ENCODE measurements at places on chromosomes 11 and 22.
A peak's percentile ranks its signal among the peaks of the same experiment; 100 is the strongest.

DNA sequence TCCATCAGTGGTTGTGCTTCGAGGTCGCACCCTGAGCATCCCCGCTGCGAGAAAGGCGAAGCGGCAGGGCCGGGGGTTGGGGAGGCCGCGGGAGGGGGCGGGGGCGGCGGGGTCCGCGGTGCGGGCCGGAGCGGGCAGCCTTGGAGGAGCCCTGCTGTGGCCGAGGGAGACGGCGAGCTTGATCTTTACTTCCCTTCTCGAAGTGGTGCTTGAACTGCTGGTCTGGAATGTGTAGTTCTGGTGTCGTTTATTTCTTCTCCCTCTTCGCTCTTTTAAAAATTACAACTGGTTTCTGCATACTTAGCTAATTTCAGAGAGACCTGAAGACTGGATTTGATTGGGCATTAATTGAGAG lies 1.1 kb downstream of the APLP2 start:
- DNase-seq: peak; percentile 46

DNA sequence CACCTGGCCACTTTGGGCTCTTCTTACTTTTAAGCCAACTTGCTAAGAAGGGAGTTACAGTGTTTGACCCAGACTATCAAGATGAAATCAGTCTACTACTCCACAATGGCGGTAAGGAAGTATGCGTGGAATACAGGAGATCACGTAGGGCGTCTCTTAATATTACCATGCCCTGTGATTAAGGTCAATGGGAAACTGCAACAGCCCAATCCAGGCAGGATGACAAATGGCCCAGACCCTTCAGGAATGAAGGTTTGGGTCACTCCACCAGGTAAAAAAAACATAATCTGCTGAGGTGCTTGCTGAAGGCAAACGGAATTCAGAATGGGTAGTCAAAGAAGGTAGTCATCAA lies 1.0 kb upstream of the YPEL4 start:
- DNase-seq: no peak

- no peak for DNase-seq
These were observed 21.5 kb upstream of the POU2AF1 start for GRCh38 chr11:111400595-111400994.

DNA sequence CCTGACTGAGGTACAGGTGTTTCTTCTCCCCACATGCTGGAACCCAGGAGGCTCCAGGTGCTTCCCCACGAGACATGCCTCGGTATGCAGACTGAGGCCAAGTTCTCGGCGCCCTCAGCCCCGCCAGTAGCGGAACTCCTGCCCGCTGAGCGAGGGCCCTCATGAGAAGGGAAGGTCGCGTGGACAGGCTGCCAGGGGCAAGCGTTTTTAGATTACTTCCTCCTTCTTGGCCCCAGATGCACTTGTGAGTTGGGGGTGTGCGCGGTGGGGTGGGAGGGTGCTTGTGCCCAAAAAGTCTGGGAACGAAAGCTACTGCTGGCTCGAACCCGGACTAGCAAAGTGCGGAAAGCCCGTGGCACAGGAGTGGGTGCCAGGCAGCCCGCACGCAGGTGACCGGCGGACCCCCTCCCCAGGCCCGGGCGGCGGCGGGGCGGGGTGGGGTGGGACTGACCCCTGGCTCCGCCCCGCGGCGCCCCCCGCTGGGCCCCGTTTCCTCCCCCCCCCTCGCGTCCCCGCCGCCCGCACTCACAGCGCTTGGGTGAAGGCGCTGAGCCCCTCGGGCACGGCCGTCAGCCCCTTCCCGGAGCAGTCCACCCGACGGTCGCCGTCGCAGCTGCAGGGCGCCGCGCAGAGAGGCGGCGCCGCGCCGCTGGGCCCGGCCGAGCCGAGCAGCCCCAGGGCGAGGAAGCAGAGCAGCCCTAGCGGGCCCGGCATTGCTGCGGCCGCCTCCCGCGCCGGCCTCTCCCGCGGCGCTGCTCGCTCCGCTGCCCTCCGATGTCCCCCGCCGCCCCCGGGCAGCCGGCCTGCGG lies 797 bp downstream of the LGR4 start:
- DNase-seq: peak; percentile 74

DNA sequence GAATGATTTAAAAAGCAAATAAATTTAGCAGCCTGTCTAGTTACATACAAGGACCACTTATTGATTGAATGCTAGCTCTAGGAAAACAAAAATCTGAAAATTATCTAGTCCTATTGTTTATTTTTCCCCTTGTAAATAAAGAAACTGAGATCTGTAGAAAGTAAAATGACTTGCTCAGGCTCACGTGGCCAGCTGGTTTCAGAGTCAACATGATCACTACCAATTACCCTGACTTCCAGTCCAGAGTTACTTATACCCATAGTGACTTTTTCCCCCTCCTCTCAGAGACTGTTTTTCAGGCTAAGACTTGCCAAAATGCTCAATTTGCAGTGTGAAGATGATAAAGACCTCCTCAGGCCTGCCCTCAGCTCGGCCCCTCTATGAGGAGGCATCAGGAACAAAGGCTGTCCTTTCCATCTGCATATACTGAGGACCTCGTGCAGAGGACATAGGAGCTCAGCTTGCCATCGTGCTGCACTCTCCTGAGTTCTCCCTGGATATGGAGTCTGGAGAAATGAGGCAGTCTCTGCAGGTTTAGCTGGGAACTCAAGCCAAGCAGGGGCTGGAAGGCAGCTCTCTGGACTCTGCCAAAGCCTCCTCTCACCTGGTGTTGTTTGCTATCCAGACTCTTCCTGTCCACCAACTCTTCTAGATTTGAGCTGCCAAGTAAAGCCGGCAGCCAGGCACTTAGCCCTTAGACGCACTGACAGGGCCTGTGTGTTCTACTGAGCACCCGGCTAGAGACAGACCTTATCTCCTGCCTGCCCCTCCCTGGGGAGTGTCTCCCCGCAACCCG lies 883.3 kb downstream of the NTM start:
- no peak for DNase-seq

DNA sequence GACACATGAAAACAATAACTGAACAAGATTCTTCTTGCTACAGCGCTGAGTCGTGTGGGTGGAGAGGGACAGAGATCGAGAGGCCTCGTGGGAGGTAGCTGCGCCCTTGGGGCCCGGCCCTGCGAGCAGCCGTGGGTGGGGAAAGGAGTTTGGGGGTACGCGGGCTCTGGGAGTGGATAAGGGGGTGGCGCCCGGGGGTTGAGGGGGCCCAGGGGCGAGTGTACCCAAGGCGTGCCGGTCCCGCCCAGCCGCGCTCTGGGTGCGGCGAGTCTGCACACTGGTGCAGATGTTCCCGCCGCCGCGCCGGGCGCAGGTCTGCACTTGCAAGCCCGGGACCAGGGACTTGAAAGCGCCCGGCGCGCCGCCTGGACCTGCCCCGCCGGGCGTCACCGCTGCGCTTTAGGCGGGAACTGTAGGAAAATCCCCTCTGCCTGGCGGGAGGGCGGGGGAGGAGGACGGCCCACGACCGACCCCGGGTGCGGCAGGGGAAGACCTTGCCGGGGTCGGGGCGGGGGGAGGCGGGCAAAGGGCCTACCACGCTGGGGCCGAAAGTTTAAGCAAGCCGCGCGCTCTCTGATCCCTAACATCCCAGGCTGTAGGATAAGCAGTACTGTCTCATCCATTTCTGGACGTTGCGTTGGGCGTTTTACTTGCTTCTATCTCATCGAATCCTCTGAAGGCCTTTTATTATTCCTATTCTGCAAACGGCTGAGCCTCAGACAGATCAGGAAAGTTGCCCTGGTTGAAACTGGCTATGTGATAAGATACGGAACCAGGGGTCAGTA lies 1.4 kb upstream of the KREMEN1 start:
- peak; percentile 72 for DNase-seq

- DNase-seq: no peak
These were observed 30.1 kb downstream of the CACNA1I start for GRCh38 chr22:39600491-39601179.

GRCh38 chr22:20130319-20130718 lies 1.3 kb upstream of the ZDHHC8 start:
- DNase-seq: no peak

DNA sequence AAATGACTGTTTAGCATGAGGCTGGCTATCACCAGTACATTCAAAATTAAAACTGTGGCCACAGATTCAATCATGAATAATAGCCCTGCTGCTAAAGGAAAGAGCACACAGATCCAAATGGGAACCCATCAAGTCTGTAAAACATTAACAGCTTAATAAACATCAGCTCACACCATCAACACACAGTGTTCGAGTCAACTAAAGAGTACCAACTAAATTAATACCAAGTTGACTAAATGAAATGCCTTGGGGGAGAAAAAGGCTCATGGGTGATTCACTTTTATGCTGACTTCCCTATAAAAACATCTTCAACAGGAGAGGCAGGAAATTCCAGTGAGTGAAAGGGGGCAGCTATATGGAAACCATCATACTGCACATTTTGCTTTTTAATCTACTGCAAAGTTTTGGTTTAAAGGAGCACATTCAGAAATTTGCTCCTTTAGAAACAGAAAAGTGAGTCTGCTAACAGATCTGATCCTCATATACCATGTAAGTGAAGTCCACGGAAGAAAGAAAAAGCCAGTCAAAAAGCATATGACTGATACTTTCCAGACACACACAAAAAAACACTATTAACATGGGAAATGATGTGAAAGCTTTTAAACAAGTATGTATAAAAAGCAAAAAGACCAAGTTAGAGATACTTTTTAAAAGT lies 16.3 kb downstream of the LGR4 start:
- DNase-seq: no peak

- DNase-seq: no peak
These were observed 57.6 kb upstream of the SEPTIN5 start for GRCh38 chr22:19656541-19657251.
